ENCODE measurements at places on chromosomes 13 and 19.
A peak's percentile ranks its signal among the peaks of the same experiment; 100 is the strongest.

GRCh38 chr19:50798659-50799546 is 8.7 kb downstream of the ACP4 start:
- DNase-seq = no peak

GRCh38 chr13:102847272-102848234 is 1.7 kb downstream of the ERCC5 start:
- DNase-seq = peak; percentile 11

GRCh38 chr13:30634838-30635237 is 17.1 kb downstream of the USPL1 start:
- DNase-seq = no peak

DNA sequence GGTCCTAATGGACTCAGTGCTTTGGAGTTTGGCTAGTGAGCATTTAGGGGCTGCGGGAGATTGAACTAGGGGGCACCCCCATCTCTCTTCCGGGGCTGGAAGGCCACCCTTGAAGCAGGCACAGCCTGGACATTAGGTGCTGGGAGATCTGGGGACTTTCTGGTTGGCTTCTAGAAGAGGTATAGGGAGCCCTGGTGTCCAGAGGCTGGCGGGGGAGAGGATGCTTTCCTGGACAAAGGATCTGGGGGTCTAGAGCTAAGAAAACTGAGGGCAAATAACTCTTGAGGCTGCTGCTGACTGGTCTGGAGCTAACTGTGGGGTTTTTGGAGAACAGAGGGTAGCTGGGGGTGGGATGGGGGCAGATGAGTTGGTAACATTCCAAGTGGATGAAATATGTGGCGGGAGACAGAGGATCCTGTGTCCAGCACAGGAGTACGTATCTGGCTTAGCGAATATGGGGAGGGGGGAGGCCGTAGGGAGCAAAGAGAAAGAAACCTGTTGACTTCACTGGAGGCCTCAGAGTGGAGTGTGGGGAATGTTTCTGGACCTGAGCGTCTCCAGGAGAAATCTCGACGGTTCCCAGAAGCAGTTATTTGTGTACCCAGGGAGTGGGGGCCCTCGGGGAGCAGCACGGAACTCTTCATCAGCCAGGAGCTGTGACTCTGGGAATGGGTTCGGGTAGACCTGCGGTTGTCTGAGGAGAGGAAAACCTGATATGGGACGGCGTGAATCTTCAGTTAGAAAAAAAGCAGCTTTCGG is 1.4 kb downstream of the HNRNPUL1 start:
- no peak for DNase-seq

GRCh38 chr13:20867408-20867807 is 35.1 kb downstream of the XPO4 start:
- no peak for DNase-seq

DNA sequence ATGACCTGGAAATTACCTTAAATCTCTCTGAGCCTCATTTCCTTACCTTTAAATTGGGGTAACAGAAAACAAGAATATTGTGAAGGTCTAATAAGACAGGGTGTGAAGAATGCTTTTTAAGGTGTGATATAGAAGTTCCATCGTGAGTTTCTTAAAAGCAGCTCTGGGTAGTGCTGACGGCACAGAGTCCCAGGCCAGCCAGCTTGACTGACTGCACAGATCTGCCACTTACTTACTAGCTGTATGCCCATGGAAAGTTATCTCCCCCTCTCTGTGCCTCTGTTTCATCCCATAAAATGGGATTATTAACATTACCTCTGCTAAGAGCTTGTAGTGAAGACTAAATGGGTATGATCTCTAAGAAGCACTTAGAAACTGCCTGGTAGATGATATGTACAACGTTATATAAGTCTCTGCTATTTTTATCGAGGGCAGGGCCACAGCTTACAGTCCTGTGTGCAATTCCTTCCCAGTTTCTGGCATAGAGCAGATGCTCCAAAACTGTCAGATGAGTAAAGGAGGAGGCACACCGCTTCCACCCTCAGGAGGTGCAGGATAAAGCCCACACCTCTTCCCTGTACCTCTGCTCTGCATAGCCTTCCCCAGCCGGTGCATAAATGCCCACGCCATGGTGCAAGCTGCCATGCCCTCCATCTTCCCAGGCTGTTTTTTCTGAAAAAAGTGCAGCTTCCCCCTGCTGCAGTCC is 99.6 kb downstream of the MBNL2 start:
- DNase-seq = no peak

DNA sequence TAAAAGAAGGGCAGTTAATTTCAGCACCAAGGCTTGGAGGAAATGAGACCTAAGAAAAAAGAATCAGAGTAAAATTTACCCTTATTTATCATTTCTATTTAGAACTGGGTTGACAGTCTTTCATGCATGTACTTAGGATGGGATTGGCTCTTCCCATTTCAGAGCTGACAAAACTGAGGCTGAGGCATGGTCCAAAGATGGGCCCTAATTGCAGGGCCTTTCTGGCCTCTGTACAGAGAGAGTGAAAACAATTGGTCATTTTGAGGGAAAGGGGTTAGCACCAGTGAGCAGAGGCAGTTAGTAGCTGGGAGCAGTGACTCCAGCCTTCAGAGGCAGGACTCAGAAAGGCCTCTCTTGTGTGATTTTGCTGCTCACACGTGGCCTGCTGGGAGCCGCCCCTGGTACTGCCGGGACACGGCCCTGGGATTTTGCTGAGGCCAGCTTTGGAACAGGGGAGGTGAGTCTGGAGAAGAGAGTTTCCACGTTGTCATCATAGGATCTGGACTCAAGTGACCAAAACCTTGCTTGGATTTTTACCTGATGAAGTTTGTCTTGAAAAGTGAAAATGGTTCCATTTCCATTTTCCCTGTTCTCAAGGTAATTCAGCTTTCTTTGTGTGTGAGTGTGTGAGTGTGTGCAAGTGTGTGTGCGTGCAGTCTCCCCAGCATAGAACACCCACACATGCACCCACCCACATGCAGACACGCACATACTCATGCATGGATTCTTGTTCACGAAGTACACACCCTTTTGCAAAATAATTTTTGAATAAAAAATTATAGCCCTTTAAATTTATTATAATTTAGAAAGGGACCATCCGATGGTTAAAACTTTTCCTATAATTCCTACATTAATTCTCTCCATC is at the start of gene ZNF536:
Gene ZNF536 (plus strand): TSS at position 425 of the 865 bp plus-strand sequence. CDS start 71,179 bp downstream, outside the sequence.
- DNase-seq = no peak

DNA sequence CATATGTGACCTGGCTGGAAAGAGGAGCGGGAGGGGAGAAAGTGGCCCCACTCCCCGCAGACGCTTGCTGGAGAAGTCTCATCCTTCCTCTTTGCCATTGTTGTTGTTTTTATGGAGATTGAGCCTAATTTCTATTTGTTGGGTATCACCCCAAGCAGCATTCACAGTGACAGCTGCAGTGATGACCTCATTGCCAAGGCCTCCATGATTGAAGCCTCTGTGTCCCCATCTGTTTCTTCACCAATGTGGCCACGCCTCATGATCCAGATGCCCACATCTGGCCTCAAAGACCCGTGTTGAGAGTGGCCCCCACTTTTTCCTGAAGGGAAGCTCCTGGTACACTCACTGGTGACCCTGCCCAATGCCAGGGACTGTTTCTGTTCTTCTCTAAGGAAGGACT is 154.2 kb downstream of the SLC7A1 start:
- DNase-seq = no peak

DNA sequence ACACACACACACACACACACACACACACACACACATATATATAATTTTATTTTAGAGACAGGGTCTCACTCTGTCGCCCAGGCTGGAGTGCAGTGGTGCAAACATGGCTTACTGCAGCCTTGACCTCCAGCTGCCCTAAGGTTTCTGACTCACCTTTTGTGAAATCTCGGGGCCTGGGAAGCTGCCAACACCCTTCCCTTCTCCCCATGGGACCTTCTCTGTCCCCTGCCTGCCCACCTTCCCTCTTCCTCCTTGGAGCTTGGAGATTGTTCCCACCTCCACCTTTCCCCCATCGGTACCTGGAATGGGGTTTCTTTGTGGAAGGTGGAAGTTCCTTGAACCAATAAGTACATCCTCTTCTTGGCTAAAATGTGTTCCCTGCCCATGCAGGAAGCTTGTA is 6.3 kb downstream of the ARRDC5 start:
- DNase-seq = no peak

- DNase-seq = no peak
Measured at GRCh38 chr13:94711561-94712286, 621 bp downstream of the SOX21 start.
